Motor neuron (in vitro differentiated cells): ENCODE measurements at places on chromosomes 7 and 10.

DNA sequence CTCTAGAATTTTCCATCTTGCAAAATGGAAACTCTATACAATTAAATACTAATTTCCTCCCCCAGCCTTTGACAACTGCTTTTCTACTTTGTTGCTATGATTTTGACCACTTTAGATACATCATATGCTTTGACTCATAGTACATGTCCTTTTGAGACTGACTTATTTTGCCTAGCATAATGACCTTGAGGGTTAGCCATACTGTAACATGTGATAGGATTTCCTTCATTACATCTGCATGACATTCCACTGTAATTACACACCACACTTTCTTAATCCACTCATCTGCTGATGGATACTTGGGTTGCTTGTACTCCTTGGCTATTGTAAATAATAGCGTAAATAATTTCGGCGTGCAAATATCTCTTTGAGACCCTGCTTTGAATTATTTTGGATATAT, 127.7 kb downstream of the JAZF1 start:
- peak; percentile 65 for ATAC-seq

DNA sequence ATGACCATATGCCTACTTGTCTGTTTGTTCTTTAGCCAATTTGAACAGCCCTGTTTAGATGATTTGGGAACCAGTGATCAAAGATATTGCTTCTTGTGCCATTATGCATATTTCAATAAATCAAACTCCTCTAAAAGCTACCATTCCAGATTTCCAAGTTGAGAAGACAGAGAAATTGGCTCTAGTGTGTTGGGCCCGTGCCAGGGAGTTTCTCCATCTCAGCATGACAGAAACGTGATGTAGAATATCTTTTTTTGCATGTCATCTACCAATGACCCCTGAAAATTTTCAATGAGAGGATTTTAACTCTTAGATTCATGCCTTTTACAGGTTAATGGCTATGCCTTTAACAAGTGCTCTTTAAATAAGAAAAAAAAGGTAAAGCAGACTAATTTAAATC, 50.7 kb upstream of the CABCOCO1 start:
- ATAC-seq = no peak

DNA sequence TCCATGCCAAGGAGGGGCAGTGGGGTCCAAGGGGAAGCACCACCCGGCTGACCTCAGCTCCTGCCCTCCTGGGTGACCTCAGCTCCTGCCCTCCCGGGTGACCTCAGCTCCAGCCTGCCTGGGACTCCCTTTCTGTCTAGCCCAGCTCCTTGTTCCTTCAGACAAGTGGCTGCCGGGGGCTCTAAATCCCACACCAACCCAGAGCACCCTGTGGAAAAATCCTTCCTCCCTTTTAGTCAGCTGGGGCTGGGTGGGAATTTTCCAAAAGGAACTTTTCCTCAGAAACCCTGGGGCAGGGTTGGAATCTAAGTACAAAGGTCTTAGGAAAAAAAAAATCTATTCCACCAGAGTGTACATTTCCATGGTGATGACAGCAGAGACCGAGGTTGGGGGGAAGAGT, 36.3 kb downstream of the AKR1B1 start:
- no peak for ATAC-seq

DNA sequence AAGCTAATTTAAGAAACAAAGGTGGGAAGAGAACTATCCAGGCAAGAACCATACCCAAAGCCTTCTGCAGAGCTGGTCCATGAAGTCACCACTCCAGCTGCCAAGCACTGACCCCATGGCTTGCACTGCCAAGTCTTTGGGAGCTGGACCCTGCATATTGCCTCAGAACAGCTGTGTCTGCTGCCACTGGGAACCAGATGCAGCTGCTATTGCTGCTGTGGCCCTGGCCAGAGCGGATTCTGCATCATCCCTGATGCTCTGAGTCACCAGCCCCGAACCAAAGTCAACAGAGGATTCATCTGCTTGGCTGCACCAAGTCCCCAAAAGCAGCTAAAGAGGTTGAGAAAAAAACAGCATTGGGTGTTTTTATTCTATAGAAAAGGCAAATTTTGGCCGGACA, 39.2 kb upstream of the GSAP start:
- peak; percentile 16 for ATAC-seq

GRCh38 chr10:113027574-113028455, 77.8 kb downstream of the TCF7L2 start:
- peak; percentile 58 for ATAC-seq

GRCh38 chr10:106920538-106920937, 244.0 kb downstream of the SORCS1 start:
- no peak for ATAC-seq

GRCh38 chr10:52923520-52923919, 150.9 kb upstream of the MBL2 start:
- no peak for ATAC-seq

DNA sequence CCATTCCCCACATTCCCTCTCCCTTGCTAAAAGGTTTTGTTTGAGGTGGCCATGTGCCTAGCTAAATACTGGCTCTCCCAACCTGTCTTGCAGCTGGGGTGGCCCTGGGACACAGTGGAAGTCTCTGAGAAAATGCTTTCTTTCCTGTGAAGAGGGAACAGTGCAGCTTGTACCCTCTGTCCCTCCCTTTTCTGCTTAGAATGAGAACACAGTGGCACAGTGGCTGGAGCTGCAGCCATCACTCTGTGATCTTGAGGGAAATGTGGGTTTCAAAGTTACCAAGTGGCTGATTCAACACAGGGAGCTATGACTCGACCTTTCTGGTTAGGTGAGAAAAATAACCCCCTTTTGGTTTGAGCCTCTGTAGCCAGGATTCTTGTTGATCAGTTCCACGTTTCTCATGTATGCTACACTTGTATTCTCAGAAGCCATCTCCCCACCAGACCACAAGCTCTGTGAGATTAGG, 62.7 kb upstream of the CARD11 start:
- no peak for ATAC-seq

DNA sequence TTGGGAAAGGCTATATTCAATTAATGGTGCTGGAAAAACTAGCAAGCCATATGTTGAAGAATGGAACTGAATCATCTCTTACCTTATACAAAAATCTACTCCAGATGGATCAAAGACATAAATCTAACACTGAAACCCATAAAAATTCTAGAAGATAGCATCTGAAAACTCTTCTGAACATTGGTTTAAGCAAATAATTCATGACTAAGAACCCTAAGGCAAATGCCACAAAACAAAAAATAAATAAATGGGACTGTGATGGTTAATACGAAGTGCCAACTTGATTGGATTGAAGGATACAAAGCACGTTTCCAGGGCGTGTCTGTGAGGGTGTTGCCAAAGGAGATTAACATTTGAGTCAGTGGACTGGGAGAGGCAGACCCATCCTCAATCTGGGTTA, 1130.0 kb downstream of the DNAJB9 start:
- no peak for ATAC-seq
